Cardiac septum (tissue), 1 donor: ENCODE measurements at places on chromosomes 4 and X.

- no peak for DNase-seq
Measured at GRCh38 chr4:142248946-142249345, 597.2 kb downstream of the INPP4B start.

- DNase-seq = no peak
Measured at GRCh38 chr4:139617702-139618490, 47.7 kb upstream of the MGST2 start.

DNA sequence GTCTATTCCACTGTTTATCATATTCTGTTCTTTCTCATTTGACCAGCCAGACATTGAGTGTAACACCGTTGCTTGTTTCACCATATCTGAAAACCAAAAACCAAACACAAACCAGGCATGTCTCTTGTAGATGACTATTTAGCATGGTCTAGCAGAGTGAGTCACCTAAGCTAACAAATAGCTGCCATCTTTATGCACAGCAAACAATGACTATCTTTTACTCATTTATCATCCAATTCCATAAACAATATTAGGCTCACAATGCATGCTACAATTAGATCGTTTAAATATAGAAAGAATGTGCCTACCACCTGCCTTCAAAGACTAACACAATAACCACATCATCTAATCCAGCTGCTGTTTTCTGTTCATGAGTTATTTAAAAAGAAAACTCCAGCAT, 495.4 kb downstream of the PCDH19 start:
- DNase-seq = no peak

DNA sequence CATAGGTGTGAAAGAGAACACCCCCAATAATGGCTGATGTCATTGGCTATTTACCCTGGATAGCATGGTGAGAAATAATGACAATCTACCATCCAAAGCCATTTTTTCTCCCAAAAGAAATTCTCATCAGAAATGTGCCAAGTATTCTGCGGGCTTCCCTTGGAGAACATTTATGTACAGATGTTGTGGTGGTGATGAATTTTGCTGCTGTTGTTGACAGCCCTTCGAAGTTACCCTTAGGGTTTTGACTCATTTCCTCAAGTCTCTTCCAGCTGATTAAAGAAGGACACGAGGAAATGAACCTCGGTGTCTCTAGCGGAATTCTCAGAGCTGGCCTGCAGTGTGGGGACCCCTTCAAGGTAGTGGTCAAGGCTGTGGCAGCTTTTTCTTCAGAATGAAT, 3.4 kb downstream of the KIT start:
- DNase-seq = no peak

GRCh38 chr4:53863158-53863557, 201.2 kb downstream of the CHIC2 start:
- no peak for DNase-seq

- DNase-seq = no peak
Measured at GRCh38 chr4:186348433-186348832, 82.4 kb downstream of the F11 start.

GRCh38 chr4:144709793-144710525, 64.0 kb downstream of the HHIP start:
- DNase-seq = no peak

GRCh38 chrX:7941390-7942042, 14.3 kb upstream of the PNPLA4 start:
- no peak for DNase-seq

DNA sequence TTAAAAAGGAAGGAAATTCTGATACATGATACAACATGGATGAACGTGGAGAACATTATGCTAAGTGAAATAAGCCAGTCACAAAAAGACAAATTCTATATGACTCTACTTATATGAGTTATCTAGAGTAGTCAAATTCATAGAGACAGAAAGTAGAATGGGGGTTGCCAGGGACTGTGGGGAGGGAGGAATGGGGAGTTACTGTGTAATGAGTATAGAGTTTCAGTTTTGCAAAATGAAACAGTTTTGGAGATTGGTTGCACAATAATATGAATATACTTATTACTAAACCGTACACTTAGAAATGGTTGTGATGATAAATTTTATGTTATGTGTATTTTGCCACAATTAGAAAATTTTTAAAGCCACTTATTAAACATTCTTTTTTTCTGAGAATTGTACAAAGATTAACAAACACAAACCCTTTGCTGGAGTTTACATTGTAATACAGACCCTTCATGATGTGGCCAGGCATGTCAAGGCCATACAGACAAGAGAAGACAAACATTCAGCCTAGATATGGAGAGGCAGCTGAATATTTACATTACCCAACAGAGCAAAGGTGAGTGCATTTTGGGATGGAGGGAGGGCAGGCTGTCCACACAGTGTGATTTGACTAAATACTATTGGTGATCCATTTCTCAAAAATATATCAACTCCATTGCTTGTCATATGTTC, 21.2 kb upstream of the GPC3 start:
- DNase-seq = no peak

DNA sequence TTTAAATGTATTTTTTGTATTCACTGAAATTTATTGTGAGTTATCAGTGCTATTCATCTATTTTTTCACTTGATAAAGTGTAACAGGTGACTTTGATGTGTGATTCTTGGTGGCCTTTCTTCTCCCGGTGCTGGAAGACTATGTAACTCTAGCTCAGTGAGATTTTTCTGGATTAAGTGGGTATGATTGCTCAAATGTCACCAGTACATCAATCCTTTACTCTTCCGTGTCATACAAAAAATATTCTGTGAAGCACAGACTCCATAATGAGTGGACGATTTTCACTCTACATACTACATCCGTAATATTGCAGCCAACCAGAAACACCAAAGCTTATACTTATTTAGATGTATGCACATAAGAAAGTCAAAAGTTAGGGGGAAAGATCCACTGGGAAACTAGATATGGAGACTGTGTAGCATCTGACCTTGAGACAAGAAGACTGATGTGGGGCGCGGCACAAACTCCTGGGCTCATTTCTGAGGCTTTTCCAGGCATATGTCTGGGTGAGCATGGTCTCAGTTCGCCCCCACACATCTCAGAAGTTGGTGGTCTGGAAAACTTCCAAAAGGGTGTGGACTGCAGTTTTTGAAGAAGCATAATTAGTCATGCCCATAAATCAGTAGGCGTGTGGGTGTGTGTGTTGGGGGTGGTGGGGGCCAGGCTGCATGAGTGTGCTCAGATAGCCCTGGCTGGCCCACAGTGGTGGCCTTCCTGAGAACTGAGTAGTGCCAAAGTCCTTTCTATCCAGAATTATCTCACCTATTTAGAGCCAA, 53.9 kb upstream of the TENM3 start:
- DNase-seq = no peak

DNA sequence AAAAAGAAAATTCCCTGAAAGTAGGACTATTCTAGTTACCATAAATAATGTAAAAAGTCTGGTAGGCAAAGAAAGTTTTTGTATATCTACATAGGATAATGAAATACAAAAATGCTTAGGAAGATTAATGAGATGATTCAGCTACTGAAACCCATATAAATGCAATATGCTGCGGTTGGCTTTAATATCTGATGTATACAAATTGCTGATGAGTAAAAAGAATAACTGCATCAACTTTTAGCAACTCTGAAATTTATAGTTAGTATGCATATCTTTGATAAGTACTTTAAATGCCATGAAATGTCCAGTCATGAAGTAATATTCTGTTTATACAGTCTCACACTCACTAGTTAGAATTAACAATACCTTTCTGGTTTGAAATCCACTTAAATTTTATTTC, 404.8 kb downstream of the TLL1 start:
- no peak for DNase-seq

DNA sequence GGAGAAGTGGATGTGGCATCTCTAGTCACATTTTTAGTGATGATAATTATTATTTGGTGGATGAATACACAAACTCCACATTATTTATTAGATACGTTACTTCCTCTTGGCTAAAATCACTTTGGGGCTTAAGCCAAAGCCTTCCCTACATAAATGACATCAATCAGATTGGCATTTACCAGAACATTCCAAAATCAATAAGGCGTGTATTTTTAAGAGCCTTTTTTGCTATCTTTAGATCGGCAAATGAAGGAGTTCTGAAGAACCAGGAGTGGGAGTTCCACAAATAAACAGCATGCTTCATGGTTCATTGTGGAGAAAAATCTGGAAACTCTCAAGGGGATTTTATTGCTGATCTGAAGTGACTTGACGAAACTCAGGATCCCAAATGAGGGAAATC, 89.7 kb downstream of the AMELX start:
- no peak for DNase-seq

GRCh38 chr4:184417802-184418511, 56.4 kb downstream of the IRF2 start:
- no peak for DNase-seq

- no peak for DNase-seq
Measured at GRCh38 chrX:115560211-115560977, 580 bp upstream of the PLS3 start.

- DNase-seq = no peak
Measured at GRCh38 chrX:49309401-49309981, 6.0 kb downstream of the GAGE10 start.

GRCh38 chr4:25803720-25804225, 59.0 kb downstream of the SEL1L3 start:
- no peak for DNase-seq

GRCh38 chrX:42247241-42247640, 323.9 kb upstream of the CASK start:
- DNase-seq = no peak

- no peak for DNase-seq
Measured at GRCh38 chr4:113997206-113997605, 17.8 kb upstream of the ARSJ start.

- no peak for DNase-seq
Measured at GRCh38 chr4:186201535-186202230, 10.3 kb downstream of the CYP4V2 start.

GRCh38 chr4:140735779-140736391, 20.3 kb downstream of the TBC1D9 start:
- DNase-seq = no peak

GRCh38 chr4:25847329-25847728, 15.5 kb downstream of the SEL1L3 start:
- DNase-seq = no peak

DNA sequence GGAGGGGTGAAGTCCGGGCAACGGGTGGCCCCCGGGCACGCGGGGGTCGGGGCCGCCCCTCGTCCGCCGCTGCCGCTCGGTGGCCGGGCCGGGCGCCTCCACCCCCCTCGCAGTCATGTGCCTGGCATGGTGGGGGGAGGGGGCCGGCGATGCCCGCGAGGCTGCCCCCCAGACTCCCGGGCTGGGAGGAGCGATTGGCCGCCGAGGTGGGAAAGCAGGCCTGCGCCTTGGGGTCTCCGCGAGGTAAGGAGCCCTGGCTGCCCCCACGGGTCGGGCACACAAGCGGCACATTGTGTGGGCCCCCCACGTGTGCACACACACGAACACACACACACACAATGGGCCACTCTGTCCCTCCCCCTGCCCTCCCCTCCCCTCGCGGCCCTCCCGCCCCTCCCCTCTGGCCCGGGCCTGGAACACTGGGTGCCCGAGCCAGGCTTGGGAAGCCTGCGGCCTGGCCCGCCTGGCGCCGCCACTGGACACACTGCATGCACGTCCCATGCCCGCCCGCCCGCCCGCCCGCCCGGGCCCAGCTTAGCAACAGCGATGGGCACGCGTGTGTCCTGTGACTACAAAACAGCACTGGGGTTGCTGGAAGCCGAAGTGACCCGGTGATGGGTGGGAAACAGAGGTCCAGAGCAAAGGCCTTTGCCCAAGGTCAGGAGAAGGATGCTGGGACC, 1.3 kb downstream of the SLC6A8 start:
- no peak for DNase-seq

GRCh38 chrX:148310426-148311165, 189.8 kb upstream of the AFF2 start:
- no peak for DNase-seq

GRCh38 chrX:8815460-8816065, 14.4 kb upstream of the FAM9A start:
- DNase-seq = no peak
